Foreskin fibroblast (primary cell): ENCODE measurements at places on chromosomes 2 and 18.

DNA sequence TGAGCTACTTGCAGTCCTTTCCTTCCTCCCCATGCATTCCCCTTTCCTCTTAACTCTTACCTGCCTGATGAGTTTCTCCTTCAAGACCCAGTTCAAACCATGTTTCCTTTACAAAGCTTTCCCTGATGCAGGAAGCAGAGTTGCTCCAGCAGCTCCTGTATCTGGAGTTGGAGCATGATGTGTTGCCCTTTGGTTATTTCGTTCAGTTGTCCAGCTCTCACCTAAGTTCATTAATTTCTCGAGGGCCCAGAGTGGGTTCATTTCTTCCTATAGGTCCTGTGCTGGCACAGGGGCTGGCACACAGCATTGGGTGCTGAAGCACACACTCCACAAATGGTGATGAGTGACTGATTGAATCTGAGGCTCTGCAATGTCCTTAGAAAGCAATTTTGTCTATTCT, 23.0 kb upstream of the TMEM214 start:
- DNase-seq = no peak

DNA sequence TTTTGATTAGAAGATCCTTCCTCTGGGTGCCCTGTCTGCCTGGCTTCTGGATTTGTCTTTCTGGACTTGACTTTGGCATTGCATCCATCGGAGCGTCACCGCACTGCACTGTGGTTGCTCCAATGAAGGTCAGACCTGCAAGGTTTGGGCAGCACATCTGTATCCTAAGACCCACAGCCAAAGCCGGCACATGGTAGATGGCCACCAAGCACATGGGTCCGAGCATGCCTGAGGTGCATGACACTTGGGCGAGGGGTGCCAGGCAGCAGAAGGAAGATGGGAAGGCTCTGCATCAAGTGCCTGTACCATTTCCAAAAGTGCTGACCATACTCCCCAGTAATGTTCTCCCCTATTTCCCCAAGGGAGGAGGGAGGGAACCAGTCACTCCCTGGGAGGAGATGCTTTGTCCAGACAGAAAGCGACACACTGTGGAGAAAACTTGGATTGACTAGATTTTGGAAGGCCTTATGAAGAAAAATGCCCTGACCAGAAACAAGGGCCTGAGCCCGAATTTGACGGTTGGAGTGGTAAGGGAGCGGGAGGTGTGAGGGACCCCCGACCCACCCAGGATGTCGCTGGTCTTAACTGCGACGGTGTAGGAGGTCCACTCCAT, 149.9 kb downstream of the LOXHD1 start:
- DNase-seq = no peak

DNA sequence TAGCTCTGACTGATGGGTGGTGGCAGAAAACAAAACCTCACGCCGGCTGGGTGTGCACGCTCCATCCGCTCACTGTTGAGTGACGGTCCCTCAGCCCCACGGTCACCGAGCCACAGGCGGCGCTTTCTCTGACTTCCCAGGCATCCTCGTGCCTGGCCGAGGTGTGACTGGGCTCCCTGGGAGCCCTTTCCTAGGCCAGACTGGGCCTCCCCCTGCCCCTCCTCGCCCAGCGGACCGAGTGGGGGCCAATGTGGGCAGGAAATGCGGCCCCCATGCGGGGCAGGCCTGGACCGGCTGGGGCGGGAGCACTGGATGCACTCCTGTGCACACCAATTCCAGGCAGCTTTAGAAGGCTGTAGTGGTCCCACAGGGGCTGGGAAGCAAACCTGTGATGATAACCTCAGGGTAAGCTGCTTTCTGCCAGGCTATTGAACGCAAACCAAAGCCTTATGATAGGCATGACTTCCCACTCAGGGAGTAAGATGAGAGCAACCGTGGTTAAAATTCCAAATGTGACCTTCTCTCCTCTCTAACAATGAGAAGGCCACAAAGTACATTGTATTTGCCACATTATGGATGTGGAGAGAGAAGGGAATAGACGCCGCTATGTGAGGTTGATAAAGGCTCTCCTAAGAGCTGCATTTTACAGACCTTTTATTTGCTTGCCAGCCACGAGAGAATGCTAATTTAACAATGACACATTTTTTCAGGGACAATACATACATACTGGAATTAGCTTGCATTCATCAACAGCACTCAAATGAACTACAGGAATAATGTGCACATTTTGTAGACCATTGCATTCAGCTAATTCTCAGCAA, 83.9 kb upstream of the PGAP1 start:
- no peak for DNase-seq

GRCh38 chr18:43442571-43442970, 165.3 kb upstream of the SYT4 start:
- DNase-seq = no peak

DNA sequence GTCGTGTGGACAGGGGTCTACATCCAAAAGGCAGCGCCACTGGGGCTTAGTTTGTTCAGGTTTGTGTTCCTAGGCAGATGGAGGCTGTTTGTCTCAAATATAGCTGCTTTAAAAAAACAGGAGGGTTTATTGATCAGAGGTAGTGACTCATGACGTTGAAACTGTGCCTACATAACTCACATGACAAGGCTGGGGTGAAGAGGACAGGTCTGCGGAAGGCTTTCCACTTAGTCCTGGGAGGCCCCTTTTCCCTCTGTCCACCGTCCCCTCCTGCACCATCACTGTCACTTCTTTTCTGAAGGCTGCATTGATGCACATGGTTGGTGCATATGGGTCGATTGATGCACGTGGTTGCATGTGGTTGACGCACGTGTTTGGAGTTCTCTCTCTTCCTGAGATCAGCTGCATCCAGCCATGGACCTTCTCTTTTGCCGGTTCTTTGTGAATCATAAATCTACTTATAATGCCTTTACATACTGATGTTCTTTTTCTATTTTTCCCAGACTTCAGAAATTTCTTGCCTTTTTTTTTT, 10.9 kb downstream of the SH3RF3 start:
- no peak for DNase-seq

DNA sequence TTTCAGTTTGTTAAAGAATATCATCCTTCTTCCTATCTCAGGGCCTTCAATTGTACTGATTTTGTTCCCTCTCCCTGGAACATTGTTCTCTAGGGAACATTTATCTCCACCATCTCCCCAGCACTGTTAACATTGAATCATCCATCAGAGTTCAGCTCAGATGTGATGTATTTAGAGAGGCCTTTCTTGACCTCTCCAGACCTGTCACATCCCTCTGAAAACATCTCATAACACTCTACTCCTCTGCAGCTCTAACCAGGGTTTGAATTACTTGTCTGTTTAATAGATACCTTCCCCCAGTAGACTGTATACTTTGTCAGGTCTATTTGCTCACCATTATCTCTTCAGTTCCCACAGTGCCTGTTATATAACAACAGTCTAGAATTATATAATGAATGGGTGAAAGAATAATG, 98.6 kb downstream of the GALNT1 start:
- DNase-seq = no peak

- DNase-seq = peak; percentile 69
Observed at GRCh38 chr18:42113529-42114191, 158.6 kb downstream of the PIK3C3 start.

DNA sequence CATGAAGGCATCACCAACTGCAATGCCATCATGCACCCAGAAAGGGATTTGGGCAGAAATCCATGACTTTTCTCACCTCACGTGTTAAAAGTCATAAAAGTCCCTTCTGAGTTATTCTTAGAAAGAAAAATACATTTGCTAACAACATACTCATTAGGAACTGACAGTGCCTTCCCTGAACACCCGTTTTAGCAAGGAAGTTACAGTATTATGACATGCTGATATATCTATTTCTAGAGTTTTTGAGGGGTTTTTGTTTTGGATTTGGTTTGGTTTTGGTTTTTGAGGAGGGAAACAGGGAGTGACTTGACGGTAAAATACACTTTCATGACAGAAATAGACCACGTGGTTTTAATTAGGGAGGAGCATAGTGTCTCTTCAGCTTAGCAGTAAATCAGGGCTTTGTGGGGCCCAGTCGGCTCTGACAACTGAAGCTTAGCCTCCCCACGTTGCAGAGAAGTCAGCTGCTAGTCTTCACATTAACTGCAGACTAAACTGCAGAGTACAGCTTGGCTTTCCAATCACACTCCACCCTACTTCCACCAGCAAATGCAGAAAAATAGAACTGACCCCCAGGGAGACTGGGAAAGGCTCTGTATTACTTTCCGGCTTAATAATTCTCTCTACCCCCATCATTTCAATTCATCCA, 141.4 kb downstream of the FAM124B start:
- DNase-seq = peak; percentile 45

GRCh38 chr2:3379339-3379646, 201 bp upstream of the TRAPPC12 start:
- DNase-seq = no peak

- no peak for DNase-seq
Observed at GRCh38 chr2:210833403-210833802, 277.0 kb downstream of the CPS1 start.

DNA sequence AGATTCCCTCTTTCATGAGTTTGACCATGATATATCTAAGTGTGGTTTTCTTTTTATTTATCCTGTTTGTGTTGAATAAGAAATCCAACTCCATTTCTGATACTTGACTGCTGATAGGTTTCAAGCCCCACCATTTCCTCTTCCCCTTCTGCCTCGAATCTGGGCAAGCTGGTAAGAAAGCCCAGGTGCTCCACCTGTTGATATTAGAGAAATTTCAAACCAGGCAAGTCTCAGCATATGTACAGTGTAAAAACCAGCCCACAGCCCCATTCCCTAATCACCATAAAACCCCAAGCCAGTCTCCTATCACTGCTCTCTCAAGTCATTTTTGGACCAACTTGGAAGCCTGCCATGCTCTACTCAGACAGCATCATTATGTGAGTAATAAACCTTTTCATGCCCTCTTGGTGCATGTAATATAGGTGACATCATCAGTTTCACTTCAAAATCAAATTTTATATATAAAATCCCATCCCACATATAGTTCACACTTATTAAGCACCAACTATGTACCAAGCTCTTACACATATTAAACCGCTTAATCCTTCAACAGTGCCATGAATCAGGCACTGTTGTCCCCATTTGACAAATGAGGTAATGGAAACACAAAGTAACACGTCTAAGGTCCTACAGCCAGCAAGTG, 46.6 kb downstream of the SMAD2 start:
- DNase-seq = peak; percentile 62

GRCh38 chr2:1605102-1606045, 138.9 kb downstream of the PXDN start:
- peak; percentile 33 for DNase-seq

DNA sequence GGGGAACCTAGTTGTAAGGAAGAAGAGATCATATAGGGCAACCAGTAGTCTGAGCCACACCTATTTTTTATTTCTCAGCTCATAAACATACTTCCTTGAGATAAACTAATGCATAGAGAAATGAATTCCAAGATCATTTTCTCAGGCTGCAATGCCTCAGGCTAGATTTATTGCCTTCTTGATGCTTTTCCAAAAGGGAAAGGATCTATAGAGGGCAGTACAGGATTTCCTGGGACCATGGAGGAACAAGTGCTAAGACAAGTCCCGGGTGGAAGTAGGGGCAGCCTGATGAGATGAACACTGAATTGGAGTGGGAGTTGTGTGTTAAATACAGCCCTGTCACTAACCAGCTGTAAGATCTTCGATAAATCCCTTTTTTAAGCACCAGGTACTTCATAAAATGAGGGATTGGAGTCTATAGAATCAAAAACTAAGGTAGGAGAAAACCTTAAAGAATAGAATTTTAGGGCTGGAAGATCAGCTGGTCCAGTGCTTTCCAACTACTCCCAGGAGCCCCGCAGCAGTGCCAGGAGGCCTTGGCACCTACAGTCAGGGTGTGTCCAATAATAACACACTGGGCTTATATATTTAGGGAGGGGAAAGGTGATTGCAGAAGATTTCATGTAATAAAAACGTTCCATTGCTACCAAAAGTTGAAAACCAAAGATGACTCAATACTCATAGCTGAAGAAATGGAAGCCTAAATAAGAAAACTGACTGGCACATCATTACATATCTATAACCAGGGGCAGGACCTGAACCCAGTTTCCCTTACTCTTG, 58.1 kb downstream of the SERTAD2 start:
- no peak for DNase-seq

- DNase-seq = no peak
Observed at GRCh38 chr2:227886149-227886548, 14.7 kb downstream of the DAW1 start.

- DNase-seq = no peak
Observed at GRCh38 chr18:31655354-31655753, 29.0 kb downstream of the B4GALT6 start.

DNA sequence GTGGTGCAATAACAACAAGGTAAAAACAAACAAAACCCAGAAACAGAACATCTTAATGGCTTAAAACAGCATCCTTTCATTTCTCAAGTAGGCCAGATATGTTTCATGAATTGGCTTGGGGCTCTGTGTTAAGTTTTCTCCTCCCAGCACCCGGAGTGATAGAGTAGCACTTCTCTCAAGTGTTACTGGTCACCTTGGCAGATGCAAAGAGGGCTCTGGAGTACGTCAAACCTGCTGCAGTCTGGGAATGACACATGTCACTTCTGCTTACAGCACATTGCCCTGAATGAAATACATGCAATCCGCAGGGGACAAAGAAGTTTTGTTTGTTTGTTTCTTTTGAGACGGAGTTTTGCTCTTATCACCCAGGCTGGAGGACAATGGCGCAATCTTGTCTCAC, 639.3 kb downstream of the CNTNAP5 start:
- no peak for DNase-seq

- peak; percentile 35 for DNase-seq
Observed at GRCh38 chr2:152715854-152716428, 1.3 kb downstream of the PRPF40A start.

GRCh38 chr2:121289271-121289670, 4.3 kb upstream of the TFCP2L1 start:
- no peak for DNase-seq
